ENCODE measurements at places on chromosomes 5 and 9. TPM values are rescaled to one million over a fixed set of nuclear protein-coding genes. Genes with fewer than 3 reads are reported as not detected.
A peak's percentile ranks its signal among the peaks of the same experiment; 100 is the strongest.

DNA sequence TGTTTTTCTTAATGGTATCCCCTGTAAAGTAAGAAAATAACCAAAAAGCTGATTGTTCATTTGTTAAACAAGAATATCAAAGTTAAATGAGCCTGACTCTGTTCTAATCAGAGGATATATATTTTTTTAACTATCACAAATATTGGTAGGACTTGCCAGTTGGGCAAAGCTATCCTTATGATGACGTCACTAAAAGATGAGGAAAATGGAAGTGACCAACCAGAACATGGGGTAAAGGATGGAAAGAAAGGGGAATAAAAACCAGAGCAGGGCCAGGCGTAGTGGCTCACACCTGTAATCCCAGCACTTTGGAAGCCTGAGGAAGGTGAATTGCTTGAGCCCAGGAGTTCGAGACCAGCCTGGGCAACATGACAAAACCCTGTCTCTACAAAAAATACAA lies 811.6 kb upstream of the DMAC1 start:
- DNase-seq: no peak

GRCh38 chr5:72159501-72159911 lies 52.2 kb downstream of the MAP1B start:
- DNase-seq: peak; percentile 55

GAS1 gene
- 7.4 TPM for total RNA-seq

IFNA2 gene
- not detected for total RNA-seq

TAF11L5 gene
- not detected for total RNA-seq

- DNase-seq: no peak
Observed at GRCh38 chr5:109644829-109645228, 44.9 kb upstream of the MAN2A1 start.

MEIKIN gene
- not detected for total RNA-seq

DNA sequence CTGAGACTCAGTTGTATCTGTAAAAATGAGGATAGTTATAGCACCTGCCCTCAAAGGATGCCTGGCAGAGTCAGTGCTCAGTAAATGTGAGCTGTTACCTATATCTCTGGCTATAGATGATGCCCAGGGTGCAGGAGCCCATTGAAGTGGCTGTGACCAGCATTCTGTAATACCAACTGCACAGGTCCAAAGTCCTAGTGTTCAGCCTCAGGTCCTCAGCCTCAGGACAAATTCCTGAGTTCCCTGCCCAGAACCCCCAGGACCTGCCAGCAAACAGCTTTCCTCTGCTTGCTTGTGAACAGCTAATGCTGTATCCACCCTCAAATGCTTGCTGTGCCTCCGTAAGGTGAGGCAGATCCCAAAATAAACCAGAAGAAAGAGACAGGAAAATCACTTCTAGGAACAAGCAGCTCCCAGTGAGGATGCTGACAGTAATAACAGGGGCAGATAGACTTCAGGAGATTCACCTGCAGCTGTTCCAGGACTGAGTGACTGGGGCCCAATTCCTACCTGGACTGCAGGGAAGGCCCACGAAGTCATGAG lies 80.8 kb downstream of the SIL1 start:
- no peak for DNase-seq

- DNase-seq: peak; percentile 56
Observed at GRCh38 chr5:36442796-36443195, 141.1 kb upstream of the RANBP3L start.

DNA sequence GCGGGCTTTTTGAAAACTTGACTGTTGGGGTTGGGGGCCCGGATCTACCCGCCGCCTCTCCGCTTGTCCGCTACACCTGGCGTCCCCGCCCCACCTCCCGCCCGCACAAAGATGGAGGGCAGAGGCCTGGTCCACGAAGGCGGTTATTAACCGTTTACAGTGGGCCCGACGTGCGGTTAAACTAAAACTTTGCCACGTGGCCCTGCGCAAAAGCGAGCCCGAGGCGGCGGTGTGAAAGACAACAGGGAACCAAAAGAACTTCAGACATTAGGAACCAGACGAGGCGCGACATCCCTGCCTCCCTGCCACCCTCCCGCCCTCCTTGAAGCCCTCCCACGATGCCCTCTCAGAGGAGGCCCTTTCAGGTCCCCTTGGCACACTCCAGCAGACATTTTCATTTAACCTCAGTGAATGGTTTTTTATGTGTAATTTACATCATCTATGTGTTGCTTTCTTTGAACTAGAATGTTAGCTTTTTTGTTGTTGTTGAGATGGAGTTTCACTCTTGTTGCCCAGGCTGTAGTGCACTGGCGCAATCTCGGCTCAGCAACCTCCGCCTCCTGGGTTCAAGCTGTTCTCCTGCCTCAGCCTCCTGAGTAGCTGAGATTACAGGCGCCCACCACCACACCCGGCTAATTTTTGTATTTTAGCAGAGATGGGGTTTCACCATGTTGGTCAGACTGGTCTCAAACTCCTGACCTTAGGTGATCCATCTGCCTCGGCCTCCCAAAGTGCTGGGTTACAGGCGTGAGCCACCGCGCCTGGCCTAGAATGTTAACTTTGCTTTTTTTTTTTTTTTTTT lies 999 bp upstream of the HNRNPA0 start:
- DNase-seq: no peak

HTR4 gene
- not detected for total RNA-seq

CDC20B gene
- not detected for total RNA-seq

DNA sequence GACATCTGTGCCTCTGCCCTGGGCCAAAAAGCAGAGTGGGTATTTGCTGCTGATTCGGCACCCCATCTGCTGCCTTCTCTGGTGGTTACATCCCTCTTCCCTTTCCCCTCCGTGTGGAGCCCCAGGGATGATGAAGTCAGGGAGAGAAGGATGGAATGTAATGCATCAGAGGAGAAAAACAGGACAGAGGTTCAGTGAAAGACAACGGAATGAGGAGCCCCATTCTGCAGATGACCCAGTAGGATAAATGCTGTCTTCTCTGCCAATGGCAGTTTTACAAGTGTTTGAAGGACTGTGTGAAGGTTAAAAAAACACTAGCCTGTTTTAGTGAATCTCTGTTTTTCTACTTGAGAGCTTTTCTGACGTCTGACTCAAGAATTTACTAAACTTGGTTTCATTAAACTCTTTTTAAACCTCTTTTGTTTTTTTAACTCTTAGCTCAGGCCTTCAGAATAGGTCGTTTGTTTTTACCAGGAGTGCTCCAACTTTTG lies 86.3 kb downstream of the NLN start:
- no peak for DNase-seq

DNA sequence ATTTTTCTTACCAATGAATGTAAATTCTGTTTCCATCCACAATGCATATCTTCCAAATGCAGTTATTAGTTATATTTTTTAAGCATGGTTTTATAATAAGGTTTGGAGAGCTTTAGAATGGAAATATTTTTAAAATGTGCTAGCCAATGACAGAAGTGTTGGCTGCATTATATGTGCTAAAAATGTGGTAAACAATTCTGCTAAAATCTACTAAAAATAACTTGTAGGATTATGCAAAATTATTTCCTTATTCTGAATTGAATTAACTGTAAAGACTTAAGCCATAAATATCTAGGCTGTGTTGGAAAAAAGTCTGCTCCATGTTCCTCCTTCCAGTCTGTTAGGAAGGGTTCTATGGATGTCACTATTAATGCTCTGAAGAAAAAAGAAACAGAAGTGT lies 503.3 kb downstream of the PRR16 start:
- no peak for DNase-seq

NAIP gene
- 3.8 TPM for total RNA-seq

DNA sequence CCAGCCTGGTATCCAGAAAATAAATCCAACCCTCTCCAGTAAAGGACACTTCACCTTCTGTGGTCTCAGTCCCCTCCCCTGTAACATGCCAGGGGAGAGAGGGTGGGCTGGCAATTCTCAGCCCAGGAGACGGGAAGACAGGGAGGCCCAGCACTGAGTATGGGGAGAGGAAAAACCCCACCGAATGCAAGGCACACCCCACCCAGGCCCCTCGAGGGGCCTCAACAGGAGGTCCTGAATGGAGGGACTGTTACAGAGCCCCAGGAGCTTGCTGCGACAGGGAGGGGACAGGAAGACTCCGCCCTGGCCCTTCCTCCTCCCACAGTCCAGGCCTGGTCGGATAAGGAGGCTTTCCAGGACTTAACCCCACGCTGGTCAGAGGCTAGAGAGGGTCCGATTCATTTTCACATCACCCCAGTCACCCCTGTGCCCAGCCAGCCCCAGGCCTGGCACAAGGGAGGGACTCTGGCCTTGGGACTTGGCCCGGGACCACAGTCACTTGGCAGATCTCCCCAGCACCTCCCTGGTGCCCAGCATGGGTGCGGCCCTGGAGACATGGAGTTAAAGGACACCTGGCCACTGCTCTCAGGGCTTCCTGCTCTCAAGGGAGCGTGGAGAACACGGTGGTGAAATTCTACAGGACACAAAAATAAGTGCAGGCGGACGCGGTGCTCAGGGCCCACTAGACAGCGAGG lies 44.9 kb upstream of the STXBP1 start:
- no peak for DNase-seq

GRCh38 chr5:168724227-168724626 lies 145.1 kb upstream of the PANK3 start:
- DNase-seq: no peak

DNA sequence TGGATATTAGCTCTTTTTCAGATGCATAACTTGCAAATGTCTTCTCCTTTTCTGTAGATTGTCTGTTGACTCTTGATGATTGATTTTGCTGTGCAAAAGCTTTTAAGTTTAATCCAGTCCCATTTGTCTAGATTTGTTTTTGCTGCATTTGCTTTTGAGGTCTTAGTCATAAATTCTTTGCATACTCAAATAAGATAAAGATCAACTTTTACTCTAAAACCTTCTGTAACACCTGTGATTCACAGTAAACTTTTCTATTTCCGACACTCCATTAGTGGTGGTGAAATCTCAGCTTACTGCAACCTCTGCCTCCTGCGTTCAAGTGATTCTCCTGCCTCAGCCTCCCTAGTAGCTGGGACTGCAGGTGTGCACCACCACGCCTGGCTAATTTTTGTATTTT lies 239.0 kb upstream of the ST8SIA4 start:
- DNase-seq: no peak

DNA sequence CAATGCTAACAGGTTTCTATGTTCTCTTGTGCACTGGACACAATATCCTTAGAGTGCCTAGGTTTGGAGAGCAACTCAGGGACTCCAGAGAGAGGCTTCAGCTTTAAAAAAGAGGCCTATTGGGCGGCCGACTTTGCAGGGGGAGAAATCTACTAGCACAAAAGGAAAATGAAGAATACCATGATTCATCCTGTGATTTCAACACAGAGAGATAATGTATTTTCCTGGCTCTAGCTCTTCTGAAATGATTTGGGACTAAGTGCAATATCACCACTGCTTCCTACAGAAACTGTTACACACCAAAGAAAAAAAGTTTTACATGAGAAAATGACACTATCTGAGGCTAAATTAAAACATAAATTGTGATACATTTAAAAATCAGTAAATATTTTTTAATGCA lies 146.1 kb upstream of the TSLP start:
- peak; percentile 64 for DNase-seq

DNA sequence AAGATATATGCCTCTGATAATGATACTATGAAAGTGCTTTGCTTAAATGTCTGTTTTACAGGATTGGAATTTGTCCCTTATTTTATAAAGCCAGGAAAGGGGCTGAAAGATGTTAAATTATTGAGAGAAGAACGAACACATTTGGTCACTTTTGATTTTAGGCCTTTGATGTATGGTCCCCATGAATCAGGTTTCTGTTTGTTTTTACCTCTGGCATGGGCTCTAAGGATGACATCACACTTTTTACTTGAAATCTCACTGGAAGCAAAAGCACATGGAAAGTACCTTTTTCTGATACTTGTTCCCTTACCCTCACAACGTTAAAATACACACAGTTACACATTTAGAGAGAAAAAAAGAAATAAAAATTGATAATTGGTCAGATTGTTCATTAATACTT lies 6.9 kb downstream of the OTULIN start:
- DNase-seq: no peak

FTMT gene
- total RNA-seq: not detected

DNA sequence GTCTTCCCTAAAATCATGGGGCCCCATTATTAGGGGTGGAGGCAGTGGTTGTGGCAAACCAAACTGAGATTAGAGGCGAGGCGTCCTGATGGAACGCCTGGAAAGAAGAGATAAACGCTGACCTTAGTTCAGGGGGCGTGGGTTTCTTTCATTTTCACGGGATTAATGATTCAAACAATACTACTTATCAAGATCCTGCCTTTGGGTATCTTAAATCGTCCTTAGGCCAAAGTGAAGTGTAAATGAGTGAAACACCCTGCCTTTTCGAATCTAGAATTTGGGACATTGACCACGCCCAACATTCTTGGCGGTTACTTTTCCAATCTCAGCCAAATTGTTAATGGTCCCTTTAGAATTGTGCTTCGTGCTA lies 1.0 kb upstream of the UBTD2 start:
- DNase-seq: peak; percentile 34

- DNase-seq: no peak
Observed at GRCh38 chr5:116976767-116977166, 402.1 kb upstream of the SEMA6A start.

GRCh38 chr5:36897616-36898015 lies 21.0 kb downstream of the NIPBL start:
- peak; percentile 56 for DNase-seq

- DNase-seq: peak; percentile 78
Observed at GRCh38 chr5:172973931-172974330, 9.6 kb upstream of the ATP6V0E1 start.

ANKRD55 gene
- total RNA-seq: under 0.01 TPM

- no peak for DNase-seq
Observed at GRCh38 chr9:124359426-124359825, 55.8 kb downstream of the PSMB7 start.

PRLR gene
- total RNA-seq: 0.33 TPM

- DNase-seq: peak; percentile 36
Observed at GRCh38 chr9:69569738-69570451, 102.3 kb downstream of the APBA1 start.

- DNase-seq: no peak
Observed at GRCh38 chr5:147753765-147754164, 28.8 kb downstream of the JAKMIP2 start.

DNA sequence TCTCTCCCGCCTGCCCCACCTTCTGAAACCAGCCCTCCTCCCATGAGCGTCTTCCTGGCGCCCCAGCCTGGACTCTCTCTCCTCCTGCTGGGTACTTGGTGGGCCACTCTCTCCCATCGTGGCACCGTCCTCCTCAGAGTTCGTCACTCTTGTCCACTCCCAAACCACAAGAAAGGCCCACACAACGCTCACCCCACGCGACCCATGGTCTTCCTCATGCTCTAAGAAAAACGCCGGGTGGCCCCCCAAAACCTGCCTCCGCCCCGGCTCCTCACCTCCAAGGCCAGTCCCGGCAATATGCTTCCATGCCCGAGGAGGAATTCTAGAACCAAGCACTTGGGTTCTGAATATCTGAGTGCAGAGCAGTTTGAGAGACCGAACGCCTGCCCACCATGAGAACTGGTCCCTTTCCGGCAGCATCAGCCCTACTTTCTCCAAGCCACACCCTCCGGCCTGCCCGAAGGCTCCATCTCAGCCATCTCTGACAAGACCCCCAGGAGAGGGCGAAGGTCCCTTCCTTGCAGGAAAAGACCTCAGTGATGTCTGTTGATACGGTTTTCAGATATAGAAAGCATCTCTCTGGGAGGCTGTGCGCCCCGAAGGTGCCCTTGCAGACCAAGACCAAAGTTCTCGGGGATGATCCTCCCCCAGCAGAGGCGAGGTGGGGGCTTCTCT lies 15.0 kb downstream of the SLC6A3 start:
- DNase-seq: no peak

GRCh38 chr9:18137815-18138214 lies 336.1 kb upstream of the ADAMTSL1 start:
- no peak for DNase-seq
